OCI-LY7 (cell line): ENCODE measurements at places on chromosomes 4 and X. TPM values are rescaled to one million over a fixed set of nuclear protein-coding genes. Genes with fewer than 3 reads are reported as not detected.

DNA sequence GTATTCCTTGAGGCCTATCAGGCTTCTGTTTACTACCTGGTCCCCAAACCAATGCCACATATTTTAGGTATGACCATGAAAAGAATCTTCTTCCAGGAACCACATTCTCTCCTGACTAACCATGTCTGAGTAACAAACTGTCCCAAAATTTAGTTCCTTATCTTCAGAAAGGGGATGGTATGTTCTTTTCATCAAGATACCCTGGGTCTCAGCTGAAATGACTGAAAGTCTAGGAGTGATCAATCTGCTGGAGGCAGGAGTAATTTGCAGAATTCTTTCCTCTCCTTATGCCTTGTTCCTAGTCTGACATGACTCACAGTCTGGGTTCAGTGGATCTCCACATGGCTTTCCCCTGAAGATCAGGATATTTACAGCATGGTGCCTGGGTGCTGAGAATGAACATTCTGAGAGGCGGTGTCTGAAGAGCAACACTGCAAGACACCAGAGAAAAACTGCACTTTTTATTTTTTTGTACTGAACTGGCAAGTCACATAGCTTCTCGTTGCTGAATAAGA lies 665.5 kb downstream of the TLL1 start:
- DNase-seq = no peak

DNA sequence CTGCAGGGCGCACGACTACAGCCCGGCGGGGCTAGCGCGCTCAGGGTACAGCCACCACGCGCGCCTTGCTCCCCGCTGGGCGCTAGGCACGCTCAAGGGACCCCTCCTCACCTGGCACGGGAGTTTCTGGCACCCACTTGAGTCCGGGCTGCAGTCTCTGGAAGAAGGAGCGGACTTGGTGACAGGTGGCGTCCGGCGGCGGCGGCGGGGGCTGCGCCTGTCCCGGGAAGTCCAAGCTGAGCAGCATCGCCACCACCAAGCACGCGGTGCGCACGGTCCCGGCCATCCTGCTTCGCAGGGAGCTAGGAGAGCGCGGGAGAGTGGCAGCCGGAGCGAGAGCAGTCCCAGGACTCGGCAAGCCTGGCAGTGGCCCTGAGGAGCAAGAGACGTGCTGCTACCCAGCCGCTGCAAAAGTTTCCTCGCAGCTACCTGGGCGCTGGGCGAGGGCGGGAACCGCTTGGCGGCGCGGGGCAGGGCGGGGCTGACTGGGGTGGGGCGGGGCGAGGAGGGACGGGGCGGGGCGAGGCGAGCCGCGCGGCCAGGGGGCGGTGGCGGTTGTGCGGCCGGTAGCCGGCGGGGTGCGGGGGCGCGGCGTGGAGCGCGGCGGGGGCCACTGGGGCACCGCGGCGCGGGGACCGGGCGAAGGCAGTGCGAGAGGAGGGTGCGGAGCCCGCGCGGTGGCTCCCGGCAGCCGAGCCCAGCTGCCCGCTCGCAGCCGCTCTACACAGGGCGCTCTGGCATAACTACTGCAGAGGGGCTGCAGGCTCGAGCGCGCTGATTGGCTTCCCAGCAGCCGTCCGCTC lies at the start of gene GPC3:
GPC3 (minus strand) TSS at position 431 of the 803 bp plus-strand sequence.
- no peak for DNase-seq

GRCh38 chr4:61246034-61246433 lies 45.9 kb downstream of the ADGRL3 start:
- no peak for DNase-seq

- no peak for DNase-seq
These were observed 34.5 kb upstream of the DDIT4L start for GRCh38 chr4:100224721-100225120.

- DNase-seq = no peak
These were observed 13.5 kb downstream of the LIAS start for GRCh38 chr4:39472396-39472795.

- DNase-seq = peak; percentile 35
These were observed 44.3 kb downstream of the IL21 start for GRCh38 chr4:122576261-122577188.

DNA sequence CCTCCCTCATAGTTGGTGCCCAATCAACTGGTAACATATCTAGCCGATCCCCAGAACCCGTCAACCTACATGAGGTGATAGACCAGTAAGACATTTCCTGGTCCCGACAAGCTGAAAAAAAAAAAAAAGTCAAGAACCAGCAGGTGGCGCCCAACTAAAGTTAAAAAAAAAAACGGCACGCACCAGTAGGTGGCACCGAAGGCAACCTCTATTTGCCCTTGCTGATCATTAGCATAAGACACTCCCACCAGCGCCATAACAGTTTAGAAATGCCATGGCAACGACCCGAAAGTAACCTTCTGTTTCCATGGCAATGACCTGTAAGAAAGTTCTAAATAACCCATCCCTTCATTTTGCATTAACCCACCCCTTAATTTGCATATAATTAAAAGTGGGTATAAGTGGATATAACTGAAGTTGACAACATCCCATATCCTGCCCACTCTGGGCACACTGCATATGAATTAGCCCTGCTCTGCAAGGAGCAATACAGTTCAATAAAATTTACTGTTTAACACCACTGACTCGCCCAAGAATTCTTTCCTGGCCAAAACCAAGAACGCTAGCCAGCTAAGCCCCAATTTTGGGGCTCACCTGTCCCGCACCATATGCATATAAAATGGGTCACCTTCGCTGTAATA lies 83.9 kb upstream of the SPANXB1 start:
- DNase-seq = peak; percentile 71

DNA sequence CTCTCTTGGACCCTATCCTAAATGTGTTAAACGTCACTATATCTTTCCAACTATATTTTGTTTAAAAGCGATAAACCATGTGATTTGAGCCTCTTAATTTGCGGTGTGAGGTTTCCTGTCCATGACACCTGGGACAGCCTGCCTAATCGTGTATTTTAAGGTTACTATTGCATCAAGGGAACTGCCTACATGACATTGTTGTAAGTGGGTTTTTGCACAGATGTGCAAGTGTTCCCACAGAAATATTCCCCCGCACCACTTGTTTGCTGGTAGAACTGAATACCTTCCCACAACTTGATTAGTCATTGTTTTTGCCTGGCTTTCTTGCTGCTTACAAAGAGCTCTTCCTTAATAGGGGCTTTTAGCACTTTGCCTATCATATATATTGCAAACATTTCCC lies 5.1 kb upstream of the FAM184B start:
- DNase-seq = peak; percentile 14

DNA sequence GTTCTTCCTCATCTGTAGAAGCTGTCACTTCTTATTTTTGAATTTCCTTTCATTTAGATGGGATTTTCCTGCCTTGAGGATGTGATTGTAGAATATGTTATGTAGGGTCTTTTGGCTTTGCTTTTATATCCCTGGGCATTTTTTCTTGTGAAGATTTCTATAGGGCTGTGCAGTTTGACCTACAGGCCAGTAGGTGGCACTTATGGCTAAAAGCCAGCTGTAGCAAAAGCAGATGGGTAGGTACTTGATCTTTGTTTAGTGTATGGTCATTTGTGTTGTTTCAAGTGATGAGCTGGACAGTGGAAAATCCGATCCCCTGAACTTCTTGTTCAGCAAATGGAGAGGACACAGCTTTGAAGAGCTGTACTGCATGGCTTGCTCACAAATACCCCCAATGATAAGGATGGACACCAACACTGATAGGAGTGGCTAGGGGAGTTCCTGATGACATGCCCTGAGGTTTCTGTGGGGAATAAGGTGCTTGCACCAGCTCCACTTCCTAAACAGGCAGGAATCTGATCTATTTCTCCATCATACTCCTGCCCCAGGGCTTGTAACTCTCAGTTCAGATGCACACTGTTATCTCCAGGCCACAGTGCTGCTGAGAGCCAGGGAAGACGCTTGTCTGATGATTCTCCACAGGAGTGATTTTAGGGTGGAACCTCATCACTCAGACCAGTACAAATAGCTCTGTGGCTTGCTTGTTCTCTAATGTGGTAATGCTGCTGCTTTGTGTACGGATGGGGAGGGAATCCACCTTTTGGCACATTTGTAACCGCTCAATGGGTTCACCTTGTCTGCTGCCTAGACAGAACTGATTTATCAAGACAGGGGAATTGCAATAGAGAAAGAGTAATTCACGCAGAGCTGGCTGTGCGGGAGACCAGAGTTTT lies 417.1 kb upstream of the MAGEB16 start:
- peak; percentile 13 for DNase-seq

DNA sequence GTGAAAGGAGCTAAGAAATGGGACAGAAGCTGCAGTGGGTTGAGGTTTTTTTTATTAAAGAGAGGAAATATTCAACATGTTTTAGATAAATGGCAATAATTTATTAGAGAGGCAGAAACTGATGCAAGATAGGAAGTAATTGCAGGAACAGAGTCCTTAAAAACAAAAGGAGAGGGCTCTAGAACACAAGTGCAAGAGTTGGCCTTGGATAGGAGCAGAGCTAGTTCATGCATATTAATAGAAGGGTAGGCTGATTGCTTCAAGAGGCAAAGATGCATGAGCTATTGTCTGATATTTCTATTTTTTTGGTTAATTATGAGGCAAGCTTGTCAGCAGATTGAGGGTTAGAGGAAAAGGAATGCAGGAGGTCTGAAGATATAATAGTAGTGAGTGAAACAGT lies 91.0 kb upstream of the GPRIN3 start:
- no peak for DNase-seq

- no peak for DNase-seq
These were observed 244.5 kb upstream of the PITX2 start for GRCh38 chr4:110867251-110867960.

- peak; percentile 27 for DNase-seq
These were observed 51.0 kb upstream of the NHSL2 start for GRCh38 chrX:71859637-71860036.

DNA sequence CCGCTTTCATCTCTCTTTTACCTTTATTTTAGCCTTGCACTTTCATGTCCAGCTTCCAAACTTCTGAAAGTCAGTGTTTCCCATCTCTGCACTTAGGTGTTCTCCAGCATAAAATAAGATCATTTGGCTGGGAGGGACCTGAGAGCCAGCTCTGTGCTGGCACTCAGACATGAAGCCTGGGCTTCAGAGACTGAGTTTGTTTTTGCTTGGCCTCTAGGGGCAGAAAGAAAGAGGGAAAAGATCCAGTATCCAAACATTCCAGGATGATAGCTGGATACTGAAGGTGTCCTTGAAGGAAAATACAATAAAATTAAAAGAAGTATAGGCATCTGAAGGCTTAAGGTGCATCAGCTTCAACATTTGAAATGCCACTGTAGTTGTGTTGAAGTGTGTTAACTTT lies 202.4 kb upstream of the ZIC3 start:
- DNase-seq = no peak

DNA sequence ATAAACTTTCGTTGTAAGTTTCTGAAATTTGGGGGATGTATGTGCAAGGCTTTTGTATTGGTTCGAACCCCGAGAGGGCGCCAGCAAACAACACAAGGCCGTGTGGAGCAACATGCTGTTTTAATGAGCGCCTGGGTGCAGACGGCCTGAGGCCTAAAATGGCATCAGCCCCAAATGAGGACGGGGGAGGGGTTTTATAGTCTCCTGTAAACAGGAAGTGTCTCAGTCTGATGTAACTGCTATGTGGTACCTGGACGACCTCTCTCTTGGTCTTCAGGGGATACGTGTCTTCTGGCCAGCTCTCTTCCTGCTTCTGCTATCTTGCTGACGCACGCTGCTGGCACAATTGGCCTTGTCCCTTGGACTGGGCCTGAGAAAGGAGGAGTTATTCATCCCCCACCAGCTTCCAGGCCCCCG lies 1348.0 kb downstream of the ADGRL3 start:
- DNase-seq = no peak

- no peak for DNase-seq
These were observed 766 bp upstream of the DNAJB14 start for GRCh38 chr4:99947190-99947578.

DNA sequence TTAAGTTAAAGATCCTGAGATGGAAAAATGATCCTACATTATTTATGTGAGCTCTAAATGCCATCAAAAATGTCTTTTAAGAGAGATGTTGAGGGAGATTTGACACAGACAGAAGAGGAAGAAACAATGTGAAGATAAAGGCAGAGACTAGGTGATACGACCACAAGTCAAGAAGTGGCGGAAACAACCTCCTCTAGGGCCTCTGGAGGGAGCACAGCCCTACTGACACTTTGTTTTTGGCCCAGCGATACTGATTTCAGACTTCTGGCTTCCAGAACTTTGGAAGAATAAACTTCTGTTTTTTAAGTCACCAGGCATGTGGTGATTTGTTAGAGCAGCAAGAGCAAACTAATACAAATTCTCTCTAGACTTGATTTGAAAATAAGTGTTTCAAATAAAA lies 1216.1 kb downstream of the FSTL5 start:
- DNase-seq = no peak

DNA sequence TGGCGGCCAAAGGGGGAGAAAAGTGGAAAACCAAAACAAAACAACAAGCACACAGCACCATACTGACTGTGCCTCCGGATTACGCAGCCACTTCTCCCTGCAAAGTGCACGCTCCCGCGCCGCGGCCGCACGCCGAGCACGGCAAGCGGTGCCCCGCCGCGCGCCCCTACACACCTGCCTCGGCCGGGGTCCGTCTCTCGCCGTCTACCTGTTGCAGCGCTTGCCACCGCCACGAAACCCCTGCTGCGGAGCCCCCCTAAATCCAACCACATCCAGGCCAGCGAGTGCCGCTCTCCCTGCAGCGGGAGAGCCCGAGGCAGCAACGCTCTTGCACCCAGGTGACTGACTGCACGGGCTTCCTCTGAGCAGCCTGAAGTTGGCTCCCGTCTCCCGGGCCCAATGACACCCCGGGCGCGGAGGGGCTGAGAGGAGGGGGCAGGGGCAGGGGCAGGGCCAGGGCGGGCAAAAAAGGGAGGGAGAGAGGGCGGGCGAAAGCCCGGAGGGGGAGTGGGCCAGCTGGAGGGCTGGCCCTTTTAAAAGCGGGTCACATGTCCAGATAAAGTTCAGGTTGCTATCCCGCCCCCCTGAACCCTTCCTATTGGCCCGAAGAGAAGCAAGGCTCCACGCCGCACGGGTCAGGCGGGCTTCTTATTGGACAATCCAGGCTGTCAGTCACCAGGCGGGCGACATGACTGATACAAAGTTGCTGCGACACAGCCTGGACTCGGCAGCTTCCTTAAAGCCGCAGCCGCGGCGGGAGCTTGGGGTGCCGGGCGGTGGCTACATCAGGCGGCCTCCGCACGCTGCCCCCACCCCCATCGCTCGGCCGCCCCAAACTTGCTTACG lies at the start of gene NR3C2:
NR3C2 (minus strand) TSS at position 429 of the 846 bp plus-strand sequence.
- DNase-seq = peak; percentile 98

Gene TLR2
- not detected in 2 replicates for total RNA-seq

Gene EGF
- total RNA-seq = not detected in 2 replicates

Gene CENPVL2
- total RNA-seq = not detected in 2 replicates

Gene EPGN
- total RNA-seq = not detected in 2 replicates

Gene KLF8
- total RNA-seq = not detected in 2 replicates

Gene PITX2
- total RNA-seq = 6.5 and 7.9 TPM in 2 replicates
